Caudate nucleus (tissue), 63 donors: ENCODE measurements at places on chromosomes 2 and 18.

DNA sequence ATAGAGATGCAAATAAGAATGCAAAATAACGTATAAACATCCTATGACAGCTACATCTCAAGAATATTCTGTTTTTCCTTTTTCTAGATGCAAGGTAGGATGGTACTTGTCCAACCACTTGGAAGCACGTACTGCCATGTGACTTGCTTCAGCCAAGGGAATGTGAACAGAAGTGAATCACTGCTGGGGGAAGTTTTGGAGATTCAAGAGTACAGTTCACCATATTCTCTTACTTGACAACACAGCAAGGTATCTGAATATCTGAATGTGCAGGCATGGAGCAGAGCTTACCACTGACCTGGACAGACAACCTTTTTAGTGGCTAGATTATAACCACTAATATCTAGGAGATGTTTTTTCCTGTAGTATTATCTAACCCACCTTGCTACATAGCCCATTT lies 53.0 kb downstream of the TRIP12 start:
- DNase-seq: no peak

- DNase-seq: no peak
These were observed 442.2 kb upstream of the CELF4 start for GRCh38 chr18:38007676-38008330.

DNA sequence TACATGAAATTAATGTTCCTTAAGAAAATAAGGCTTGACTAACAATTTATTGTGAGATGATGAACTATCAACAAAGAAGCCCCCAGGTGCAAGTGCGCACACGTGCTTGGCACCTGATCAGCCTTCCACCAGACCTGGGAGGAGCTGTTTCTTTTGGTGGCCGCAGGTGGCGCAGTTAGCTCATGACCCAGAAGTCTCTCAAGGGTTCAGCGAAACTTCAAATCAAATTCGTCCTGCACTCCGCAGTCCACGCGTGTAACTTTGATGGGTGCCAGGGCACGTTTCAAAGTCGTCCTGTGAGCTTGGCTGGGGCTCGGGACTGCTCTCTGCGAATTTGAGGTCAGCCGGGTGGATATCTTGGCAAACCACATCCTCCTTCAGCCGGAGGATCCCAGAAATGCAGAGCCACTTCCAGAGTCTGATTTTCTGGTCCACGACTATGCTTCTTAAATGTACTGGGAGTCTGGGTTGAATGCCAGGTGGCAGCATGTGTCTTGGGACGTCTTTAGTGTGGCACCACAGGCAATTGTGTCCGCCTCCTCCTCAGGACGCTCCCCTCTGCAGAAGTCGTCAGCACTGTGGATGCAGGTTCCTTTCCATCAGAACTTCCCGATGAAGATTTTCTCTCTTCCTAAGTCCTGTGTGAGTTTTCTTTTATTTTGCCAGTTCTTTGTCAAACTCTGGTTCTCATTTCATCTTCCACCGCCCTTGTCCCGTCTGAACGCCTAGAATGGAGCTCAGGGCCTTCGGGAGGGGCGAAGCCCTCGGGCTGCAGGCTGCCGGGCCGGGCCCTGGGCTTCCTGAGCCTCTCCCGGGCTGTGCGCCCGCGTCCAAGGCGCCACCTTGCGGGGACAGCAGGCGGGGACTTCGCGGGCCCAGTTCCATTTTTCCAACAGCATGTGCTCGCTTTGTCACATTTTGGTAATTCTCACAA lies 61.3 kb upstream of the RAPGEF4 start:
- no peak for DNase-seq

- no peak for DNase-seq
These were observed 57.7 kb downstream of the GORASP2 start for GRCh38 chr2:170986566-170987258.

DNA sequence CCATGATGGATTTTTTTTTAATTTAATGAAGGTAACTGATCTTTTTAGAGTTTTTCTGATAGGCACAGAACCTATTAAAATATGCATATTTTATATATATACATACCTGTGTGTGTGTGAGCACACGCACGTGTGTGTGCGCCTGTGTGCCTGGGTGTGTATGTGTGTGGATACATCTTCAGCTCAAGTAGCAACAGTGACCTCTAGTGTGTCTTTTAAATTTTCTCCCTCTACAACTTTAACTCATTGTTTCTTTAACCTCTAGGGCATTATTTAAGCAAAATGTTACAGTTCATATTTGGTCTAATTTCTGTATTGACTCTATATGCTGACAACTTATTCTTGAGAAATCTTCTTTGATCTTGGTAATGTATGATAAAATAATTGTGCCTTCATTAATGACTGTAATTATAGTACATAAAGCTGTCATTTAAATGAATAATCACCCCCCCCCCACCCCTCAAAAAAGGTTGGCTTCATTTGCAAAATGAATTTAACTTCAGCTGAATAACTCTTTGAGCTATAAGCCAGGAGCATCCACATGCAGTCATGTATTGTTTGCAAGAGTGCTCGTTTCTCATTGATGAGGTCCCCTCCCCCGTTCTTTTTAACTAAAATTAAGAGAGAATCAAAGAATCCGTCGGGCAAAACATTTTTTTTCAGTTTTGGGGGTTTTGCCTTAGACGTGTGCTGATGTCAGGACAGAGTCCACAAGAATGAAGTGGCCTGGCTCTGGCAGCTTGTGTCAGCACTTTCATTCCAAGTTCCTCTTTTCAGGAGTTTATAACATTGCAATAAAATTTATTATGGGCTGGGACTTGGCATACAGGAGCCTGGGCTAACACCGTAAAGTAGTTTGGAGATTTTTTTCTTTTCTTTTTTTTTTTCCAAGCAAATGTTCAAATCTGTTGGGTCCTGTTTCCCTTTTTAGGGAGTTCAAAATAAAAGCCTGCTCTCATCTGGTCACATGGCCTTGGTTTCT lies 80.0 kb downstream of the ETAA1 start:
- no peak for DNase-seq

DNA sequence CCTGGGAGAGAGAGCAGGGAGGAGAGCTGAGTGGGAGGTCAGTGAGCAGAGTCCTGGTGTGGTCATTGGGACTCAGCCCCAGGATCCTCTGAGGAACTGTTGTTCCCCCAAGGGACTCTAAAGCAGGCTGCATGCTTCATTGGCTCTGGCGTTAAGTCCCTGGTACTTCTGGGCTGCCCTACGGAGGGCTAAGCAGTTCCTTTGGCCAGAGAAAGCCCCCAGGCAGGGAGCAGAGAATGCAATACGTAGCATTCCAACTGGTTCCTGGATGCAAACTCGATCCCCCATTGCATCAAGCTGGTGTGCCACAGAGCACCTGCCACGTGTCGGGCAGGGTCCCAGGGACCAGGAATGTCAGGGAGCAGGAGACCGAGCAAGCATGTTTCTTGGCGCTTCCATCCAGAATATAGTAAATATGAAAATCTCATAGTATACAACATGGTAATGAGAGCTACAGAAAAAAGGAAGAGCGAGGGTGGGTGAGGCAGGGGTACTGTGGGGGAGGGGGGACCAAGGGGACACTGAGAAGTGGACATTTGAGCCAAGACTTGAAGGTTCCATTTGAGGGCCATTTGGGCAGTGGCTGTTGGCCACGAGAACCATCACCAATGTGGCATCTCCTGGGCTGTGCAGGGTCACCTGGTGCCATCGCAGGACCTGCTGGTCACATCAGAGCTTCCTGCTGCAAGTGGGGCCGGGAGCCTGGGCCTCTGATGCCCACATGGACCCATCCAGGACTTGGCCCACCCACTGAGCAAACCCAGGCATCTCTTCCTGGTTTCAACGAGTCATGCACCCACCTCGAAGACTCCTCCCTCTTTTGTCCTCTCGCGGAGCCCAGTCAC lies 160.4 kb downstream of the ASB1 start:
- DNase-seq: no peak

- DNase-seq: no peak
These were observed 239.4 kb upstream of the SKOR2 start for GRCh38 chr18:47490882-47491281.

- no peak for DNase-seq
These were observed 134.2 kb upstream of the NOL4 start for GRCh38 chr18:34358923-34359322.

DNA sequence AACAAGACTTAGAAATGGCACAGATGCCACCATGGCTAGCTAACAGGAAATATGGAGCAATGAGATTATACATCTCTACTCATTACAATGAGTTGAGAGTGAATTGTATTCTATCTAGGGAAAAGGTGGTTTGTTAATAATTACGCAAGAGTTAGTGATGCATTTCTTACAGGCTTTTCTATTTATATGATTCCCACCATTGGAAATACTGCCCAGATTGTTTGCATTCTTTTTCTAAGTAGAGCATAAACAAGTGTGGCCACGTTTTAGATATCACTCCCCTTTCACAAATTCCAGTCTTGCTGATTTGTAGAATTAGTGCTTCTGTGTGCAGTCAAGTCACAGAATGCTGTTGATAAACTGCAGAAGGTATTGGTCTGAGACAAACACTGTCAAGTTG lies 56.6 kb downstream of the ZNF804A start:
- DNase-seq: no peak

- DNase-seq: no peak
These were observed 316.9 kb downstream of the OSR1 start for GRCh38 chr2:19041434-19042041.

- DNase-seq: no peak
These were observed 83.8 kb upstream of the PPM1B start for GRCh38 chr2:44084850-44085249.

DNA sequence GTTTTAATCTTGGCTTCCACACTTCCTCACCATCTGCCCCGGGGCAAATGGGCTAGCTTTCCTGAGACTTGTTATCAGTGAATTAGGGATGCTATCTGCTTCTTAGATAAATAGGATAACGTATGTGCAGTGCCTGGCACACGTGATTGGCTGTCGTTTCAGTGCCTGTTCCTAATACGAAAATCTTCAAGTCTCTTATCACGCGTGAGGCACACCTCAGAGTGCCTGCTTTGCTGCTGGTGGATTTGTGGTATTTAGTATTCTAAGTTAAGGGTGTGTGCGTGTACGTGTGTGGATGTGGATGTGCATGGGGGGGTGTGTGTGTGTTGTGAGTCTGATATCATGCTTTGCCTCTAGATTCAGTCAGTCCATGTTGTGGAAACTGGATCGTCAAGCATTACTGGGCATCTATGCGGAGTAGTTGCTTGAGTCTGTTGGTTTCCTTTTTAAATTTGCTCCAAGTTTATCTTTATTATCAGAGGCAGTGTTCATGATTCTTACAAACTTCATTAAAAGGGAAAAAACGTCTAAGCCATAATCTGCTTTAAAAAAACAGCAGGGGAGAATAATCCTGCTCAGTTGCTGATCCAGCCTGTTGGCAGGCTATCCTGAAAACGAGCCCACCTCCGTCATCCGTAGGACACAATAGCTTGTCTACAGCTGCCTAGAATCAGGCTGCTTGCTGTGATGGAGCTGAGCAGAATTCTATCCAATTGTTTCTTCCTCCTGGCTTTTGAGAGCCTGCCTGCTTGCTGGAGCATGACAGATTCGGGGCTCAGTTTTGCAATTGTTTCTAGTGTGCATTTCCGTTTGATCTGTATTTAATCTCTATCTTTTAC lies 6.6 kb downstream of the SH3RF3 start:
- no peak for DNase-seq

GRCh38 chr2:21860907-21861306 lies 737.1 kb downstream of the TDRD15 start:
- DNase-seq: no peak

- peak; percentile 31 for DNase-seq
These were observed 433 bp upstream of the MFF start for GRCh38 chr2:227324642-227324994.

- DNase-seq: no peak
These were observed 43.4 kb downstream of the THUMPD2 start for GRCh38 chr2:39735648-39736047.

GRCh38 chr2:12714391-12715221 lies 2.1 kb upstream of the TRIB2 start:
- DNase-seq: no peak

GRCh38 chr2:30177956-30178355 lies 31.1 kb downstream of the YPEL5 start:
- DNase-seq: no peak

- DNase-seq: no peak
These were observed 538.3 kb downstream of the CNTNAP5 start for GRCh38 chr2:124563426-124563825.

- no peak for DNase-seq
These were observed 908 bp downstream of the ERLEC1 start for GRCh38 chr2:53787614-53788289.

DNA sequence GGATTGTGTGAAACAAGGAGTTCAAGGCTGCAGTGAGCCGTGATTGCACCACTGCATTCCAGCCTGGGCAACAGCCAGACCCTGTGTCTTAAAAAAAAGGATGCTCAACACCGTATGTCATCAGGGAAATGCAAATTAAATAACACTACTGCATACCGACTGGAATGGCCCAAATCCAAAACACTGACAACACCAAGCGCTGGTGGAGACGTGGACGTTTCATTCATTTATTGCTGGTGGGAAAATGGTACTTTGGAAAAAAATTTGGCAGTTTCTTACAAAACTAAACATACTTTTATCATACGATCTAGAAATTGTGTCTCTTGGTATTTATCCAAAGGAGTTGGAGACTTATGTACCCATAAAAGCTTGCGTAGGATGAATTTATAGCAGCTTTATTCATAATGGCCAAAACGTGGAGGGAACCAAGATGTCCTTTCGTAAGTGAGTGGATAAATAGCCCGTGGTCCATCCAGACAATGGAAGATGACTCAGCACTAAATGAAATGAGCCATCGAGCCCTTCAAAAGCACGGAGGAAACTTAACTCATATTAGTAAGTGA lies 24.2 kb downstream of the NEU4 start:
- DNase-seq: no peak

DNA sequence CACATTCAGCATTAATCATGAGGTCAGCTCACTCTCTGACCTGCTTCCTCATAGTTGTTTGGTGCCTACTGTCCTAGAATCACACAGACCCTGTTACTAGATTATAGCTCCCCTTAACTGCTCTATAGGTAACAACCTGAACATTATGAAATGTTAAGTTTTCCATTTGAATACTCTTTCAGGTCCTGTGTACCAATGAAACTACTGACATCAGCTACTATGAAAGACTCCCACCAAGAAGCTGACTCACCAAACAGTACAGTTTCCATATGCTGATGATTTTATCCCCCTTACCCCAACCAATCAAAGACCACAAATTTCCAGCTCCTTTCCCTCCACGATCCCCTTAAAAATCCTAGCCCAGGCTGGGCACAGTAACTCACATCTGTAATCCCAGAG lies 56.3 kb downstream of the SRBD1 start:
- DNase-seq: no peak

DNA sequence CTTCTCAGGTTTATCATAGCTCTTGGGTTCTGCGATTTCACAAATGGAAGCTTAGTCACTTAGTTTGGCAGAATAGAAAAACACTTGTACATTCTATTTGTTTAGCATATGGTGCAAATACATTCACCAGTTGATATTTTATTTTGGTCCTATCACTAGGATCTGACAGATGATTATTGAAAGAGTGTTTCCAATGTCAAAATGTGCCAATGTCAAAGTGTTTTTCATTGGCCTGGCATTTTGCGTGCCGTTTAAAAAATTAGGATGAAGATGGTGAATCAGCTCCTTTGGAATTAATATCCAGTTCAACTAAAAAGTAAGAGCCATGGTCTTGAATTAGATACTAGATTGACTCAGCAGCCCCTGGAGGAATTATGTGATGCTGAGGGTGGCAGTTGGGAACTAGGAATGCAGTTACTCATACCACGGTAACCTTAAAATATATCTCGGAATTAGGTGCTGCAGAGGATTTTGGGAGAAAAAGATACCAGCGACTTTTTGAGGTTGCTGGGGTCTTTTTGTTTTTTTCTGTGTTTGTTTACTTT lies 87.0 kb downstream of the SPHKAP start:
- no peak for DNase-seq

GRCh38 chr2:217735034-217735433 lies 267.8 kb downstream of the TNS1 start:
- DNase-seq: no peak

GRCh38 chr2:144470816-144471215 lies 49.1 kb downstream of the ZEB2 start:
- no peak for DNase-seq
